ENCODE measurements at places on chromosomes 4 and X.

GRCh38 chr4:76322236-76322635, 15.7 kb downstream of the STBD1 start:
- no peak for DNase-seq

GRCh38 chrX:5176766-5177165, 1051.9 kb downstream of the NLGN4X start:
- no peak for DNase-seq

- DNase-seq = no peak
Measured at GRCh38 chr4:118746251-118746919, 61.2 kb downstream of the METTL14 start.

- no peak for DNase-seq
Measured at GRCh38 chr4:56703378-56703777, 22.3 kb upstream of the HOPX start.

- peak; percentile 44 for DNase-seq
Measured at GRCh38 chr4:148649652-148650331, 207.6 kb upstream of the NR3C2 start.

DNA sequence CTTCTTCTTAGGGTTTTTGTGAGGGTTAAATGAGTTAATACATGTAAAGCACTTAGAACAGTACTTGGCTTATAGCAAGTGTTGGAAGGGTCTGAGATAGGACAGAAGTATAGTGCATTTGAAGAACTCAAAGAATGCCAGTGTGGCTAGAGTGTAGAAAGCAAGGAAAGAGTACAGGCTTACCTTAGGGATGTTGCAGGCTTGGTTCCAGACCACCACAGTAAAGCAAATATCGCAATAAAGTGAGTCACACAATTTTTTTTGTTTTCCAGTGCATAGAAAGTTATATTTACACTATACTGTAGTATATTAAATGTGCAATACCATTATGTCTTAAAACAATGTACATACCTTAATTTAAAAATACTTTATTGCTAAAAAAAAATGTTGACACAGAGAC, 41.3 kb downstream of the KIF4A start:
- DNase-seq = no peak

DNA sequence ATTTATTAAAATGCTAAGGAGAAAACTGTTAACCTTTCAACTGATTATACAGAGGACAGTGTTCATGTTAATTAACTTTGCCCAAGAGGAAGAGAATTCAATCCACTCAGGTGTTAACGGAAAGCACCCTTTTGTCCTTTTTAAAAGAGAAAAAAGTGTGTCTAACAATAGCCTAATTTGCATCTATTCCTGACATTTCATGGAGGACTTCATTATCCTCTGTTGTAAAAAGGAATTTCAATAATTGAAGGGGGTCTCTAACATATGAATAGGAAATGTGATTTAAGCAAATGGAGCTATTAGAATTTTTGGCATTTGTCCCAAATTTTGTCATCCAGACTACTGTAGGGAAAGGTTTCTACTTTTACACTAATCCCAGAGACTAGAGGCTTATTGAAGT, 44.6 kb upstream of the GC start:
- DNase-seq = no peak

DNA sequence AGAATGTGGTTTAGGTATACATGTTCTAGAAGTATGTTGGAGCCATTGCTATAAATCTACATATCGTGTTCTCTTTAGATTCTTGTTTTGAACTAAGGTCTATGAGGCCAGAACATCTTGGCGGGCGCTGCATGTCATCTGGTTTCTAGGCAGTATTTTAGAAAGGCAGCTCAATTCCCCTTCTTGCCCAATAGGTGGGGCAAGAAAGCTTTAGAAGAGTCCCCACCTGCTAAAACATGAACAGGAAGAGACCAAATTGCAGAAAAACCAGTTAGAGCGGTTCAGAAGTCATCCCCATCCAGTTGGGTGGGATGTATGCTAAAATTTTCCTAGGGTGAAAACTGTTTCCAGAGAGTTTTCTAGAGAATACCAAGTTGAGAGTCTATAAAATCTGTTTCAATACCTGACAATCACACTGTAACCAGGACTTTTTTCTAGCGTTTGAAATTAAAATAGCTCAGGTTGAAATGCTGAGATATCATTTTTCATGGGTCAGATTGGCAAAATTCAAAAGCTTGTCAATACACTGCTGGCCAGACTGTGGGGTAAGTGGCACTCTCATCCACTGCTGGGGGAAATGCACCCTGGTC, 17.5 kb upstream of the SH3KBP1 start:
- DNase-seq = peak; percentile 72

- DNase-seq = no peak
Measured at GRCh38 chr4:6946497-6946896, 36.9 kb downstream of the TBC1D14 start.

DNA sequence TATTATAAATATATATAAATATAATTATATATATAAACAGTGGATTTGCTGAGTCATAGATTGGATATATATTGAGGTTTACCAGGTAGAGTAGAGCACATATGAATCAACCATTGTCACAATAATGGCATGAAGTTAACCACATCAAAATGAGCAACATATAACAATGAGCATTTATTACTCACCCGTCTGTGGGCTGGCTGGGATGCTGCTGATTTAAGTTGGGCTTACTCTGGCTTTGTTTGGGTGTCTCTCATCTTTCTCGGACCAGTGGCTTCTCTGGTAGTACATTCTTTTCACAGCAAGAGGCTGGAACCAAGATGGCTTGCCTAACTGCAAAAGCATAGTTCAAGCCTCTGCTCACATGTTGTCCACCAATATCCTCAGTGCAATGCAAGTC, 111.7 kb upstream of the TAPT1 start:
- peak; percentile 1 for DNase-seq

DNA sequence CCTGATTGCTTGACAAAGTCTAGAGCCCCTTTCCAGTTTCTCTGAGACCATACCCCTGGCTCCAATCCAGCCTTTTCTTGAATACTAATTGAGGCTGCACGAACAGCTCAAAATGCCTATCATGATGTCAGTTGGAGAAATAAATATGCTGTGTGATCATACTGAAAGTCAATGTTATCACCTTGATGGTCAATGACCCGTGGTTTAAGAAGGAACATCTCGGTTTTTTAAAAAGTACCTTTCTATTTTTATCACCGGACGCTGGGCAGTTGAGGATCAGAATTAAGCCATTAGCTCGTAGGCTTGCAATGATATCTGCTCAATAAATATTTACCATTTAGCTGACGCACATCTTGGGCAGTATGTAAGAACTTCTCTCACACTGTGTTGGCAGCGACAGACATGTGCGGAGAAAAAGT, 852 bp upstream of the WDR44 start:
- DNase-seq = no peak

DNA sequence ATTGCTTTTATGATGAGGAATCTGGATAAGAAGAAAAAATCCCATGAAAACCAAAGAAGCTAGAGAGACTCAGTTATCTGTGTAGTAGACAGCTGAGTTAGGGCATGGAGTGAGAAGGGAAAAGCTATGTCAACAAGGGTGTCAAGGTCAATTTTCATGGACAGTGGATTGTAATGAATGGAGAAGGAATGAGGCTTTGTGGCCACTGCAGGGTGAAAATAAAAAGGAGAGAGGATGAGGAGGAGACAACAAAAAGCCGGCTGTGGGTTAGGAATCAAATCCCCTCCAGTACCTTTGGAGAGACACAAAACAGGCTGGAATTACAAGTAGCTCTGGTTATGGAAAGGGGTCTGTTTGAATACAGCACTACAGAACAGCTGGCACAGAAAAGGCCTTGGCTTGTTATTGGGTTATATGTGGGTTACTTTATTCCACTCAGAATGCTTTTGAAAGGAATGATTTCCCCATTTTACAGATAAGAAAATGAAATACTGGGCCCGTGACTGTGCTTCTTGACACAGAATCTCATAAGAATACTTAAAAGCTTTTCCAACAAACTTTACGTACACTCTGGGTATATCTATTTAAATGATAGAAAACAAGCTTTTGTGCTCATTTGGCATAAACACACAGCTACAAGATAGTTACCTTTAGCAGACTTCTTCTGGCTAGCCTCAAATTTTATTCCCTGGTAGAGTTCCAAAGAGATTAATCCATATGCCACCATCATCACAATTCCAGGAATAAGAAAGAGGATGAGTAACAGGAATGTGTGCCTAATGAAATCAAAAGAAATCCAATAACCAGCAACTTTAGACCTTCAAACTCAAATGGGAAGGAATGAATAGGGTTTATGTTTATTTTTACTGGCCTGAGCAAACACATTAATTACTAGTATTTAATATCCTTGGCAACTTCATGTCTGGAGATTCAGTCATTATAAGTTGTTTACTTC, 7.5 kb downstream of the CCKAR start:
- no peak for DNase-seq

DNA sequence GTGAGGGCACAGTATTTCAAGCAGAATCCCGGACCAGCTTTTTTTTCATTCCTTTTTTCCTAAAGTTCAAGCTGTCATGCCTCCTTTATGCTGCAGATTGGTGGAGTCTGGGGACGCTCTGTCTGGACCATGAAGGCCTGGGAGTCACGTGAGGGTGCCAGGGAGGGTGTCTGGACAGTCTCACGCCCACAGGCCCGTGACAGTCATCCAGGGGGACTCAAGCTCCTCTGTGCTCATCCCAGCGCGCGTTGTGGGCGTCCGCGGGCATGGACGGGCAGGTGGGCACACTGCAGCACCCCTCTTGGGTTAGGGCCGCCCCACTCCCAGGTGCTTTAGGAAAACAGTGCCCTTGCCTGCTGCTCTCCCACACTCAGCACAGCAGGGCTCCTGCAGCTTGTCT, 4.8 kb downstream of the CPZ start:
- no peak for DNase-seq

GRCh38 chr4:180141734-180142133, 2101.5 kb upstream of the TENM3 start:
- no peak for DNase-seq

DNA sequence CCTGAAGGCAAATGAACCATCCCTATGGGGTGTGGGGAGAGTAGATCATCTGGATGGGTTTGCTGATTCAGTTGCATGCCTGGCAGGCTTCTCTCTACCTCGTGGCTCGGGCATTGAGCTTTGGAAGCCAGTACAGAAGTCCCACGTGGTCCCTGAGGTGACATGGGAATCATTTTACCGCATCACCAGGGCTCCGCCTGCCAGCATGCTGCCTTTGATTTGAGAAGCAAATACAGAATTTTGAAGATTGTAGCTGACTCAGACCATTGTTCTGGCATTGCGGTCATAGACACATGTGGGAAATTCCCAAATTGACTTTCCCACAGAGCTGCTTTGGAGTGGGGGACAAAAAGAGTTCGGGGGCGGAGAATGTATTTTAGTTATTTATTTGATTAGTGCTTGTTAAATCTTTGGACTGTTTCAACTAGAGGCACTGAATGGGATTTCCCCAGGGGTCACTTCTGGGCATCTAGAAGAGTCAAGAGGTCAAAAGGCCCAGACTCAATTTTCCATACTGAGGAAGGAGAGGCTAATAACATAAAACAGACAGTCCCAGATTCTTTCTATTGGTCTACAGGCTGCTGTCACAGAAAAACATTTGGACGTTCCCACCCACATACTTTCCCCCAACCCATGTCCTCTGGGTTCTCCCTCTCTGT, 79.3 kb downstream of the NHSL2 start:
- DNase-seq = peak; percentile 20

- no peak for DNase-seq
Measured at GRCh38 chr4:38090455-38091246, 130.5 kb downstream of the PTTG2 start.

- DNase-seq = no peak
Measured at GRCh38 chrX:156001667-156002021, 4.1 kb downstream of the IL9R start.

DNA sequence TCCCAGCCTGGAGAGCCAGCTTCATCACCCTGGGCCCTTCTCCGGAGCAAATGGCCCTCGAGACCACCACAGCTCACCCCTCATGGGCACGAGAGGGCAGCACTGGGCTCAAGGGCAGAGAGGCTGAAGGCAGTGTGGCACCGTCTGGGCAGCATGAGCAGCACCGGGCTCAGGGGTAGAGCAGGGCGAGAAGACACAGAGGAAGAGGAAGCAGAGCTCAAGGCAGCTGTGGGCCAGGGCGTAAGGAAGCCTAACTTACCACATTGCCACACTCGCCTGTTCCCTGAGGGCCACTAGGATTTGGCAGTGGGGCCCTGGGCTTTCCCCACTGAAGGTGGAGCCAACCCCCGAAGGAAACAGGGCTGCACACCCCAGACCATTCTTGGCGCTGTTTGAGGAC, 15.5 kb downstream of the ZNF185 start:
- DNase-seq = no peak

- no peak for DNase-seq
Measured at GRCh38 chrX:150546711-150547153, 21.7 kb upstream of the MTM1 start.
